ENCODE measurements at places on chromosomes 6 and 20.

DNA sequence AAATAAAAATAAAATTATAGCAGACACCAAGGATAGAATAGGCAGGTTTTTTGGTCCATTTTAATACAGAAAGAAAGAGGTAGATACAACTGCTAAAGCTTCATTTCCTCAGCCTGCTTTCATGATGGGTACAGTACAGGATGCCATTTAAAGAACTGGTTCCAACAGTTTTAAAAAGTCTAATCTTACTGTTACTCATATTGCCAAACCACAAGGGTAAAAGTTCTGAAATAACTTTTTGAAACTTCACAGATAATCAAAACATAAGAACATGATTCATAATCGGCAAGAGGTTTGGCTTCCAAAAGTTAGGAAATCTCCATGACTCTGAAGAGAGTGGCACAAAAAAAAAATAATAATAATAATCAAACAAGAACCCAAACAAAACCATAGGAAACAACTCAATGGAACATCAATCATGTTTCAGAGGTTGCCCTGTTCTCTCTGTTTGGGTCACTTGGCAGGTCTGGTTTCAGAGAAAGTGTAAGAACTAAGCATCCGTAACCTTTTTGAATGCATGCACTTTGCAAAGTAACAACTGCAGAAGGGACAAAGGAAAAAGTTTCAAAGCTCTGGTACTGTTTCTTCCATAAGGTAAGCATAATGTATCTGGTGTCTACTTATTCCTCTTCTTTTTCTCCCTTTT is 79.7 kb downstream of the SMLR1 start:
- peak; percentile 79 for DNase-seq

DNA sequence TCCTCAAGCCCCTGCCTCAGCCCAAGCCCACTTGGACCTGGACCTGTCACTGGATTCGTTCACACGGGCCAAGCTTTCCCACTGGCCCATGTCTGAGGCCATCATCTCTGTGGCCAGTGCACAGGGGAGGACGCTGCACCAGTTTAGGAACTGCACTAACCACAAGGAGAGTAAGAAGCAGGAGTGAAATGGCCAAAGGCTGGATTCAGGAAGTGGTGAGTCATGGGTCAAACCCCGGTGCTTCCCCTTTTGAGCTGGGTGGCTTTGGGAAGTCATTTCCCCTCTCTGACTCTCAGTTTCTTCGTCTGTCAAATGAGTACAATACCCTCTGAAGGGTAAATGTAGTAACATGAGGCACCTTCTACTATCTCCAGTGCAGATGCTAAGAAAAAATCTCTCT is 87.9 kb downstream of the CD40 start:
- DNase-seq = peak; percentile 35

GRCh38 chr20:32571566-32571965 is 13.6 kb downstream of the NOL4L start:
- DNase-seq = no peak

DNA sequence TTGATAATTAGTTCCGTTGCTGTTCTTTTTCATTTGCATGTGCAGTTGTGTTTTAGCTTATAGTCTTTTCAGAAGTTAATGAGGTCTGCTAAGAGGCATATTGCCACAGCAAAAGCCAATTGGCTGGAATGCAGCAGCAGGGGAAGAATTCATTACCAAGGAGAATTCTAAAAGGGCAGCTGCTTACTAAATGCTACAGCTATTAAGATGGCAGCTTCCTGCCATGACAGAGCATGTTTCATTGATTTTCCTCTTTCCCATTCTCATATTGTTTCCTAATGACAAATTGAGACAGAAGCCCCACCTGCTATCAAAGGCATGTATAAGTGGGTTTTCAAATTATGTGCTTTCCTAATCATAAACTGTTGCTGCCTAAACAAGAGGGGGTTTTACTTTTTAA is 66.6 kb downstream of the CLVS2 start:
- DNase-seq = no peak

DNA sequence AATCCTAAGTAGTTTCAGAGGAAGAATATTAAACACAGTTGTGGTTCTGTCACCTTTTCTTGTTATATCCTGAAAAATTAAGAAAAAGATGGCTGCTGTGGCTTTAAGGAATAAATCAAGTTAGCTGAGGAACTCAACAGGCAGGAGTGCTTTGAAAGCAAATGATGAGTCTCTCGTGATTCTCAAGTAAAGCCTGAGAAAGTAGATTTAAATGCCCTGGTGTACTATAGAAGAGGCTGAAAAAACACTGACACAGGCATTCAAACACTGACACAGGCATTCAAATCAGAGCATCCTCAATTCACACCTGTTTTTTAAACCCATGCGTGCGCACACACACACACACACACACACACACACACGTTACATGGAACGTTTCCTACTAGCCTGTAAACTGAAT is 218.6 kb downstream of the OGFRL1 start:
- DNase-seq = no peak

- no peak for DNase-seq
Measured at GRCh38 chr6:162442687-162443086, 284.9 kb downstream of the PRKN start.

- DNase-seq = no peak
Measured at GRCh38 chr6:24522228-24523176, 27.7 kb downstream of the ALDH5A1 start.

DNA sequence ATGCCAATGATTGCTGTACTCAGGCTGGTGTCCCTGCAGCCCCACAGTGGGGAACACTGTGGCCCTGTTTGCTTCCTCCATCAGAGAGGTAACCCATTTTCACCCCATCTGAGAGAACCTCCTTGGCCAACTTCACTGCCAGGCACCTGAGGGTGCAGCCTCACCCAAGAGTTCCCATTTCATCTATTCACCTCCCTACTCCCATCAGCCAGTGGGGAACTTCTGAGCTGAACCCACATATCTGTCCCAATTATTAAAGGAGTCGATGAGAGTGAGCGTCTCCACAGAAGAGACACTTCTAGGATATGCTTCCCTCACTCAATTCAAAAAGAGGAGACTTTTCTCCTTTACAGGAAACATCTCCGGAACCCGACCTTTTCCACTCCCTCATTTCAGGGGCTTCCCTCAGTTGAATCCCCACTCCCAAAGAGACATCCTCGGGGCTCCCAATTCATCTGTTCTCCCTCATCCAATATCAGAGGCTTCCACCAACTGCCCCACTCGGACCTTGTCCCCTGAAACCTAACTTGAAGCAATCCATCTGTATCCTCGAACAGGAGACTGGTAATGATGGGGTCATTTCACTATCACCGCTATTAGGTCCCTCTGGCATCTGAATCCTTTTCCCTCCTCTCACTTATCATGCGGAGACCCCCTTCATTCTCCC is 988 bp downstream of the UBE2V1 start:
- no peak for DNase-seq

- no peak for DNase-seq
Measured at GRCh38 chr6:52216932-52217575, 27.2 kb downstream of the IL17F start.
